KG1 (cell line): ENCODE measurements at places on chromosomes 3 and 15.

- no peak for DNase-seq
These were observed 28.3 kb downstream of the ST8SIA2 start for GRCh38 chr15:92421976-92422375.

- no peak for DNase-seq
These were observed 134.4 kb downstream of the SMAD6 start for GRCh38 chr15:66836231-66837030.

- no peak for DNase-seq
These were observed 30.9 kb downstream of the PLSCR1 start for GRCh38 chr3:146513386-146514051.

- DNase-seq, result no peak
These were observed 98.6 kb downstream of the FBLN2 start for GRCh38 chr3:13647298-13648059.
